ENCODE measurements at places on chromosomes 1 and 21.

DNA sequence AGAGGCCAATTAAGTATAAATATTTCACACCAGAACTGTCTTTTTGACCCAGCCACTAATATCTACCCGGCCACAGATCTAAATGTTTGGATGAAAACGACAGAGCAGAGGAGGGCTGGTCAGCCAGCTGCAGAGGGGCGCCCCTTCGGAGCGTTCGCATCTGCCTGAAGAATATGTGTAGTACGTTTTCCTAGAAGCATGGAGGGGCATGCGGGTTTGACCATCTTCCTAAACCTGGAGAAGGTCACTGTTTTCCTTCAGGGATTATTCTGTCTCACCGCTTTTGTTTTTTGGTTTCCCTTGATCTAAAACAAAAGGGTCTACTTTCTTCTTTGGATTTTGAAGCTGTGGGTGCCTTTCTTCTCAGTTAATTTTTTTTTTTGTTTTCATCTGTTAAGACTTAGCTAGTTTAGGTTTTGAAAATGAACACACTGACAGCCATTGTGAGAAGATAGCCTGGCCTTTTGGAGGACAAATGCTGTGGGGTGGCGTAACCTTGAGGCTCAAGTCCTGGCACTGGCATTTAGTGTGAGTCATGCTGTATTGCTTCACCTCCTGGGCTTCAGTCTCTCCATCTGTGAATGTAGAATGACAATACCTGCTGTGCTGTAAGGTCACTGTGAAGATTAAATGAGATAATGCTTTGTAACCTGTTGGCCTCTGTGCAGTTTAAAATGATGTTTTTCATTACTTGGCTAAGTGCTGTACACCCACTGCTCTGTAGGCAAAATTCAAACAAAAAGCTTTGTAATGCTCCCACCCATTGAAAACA is 74.1 kb upstream of the IRF2BP2 start:
- no peak for DNase-seq

DNA sequence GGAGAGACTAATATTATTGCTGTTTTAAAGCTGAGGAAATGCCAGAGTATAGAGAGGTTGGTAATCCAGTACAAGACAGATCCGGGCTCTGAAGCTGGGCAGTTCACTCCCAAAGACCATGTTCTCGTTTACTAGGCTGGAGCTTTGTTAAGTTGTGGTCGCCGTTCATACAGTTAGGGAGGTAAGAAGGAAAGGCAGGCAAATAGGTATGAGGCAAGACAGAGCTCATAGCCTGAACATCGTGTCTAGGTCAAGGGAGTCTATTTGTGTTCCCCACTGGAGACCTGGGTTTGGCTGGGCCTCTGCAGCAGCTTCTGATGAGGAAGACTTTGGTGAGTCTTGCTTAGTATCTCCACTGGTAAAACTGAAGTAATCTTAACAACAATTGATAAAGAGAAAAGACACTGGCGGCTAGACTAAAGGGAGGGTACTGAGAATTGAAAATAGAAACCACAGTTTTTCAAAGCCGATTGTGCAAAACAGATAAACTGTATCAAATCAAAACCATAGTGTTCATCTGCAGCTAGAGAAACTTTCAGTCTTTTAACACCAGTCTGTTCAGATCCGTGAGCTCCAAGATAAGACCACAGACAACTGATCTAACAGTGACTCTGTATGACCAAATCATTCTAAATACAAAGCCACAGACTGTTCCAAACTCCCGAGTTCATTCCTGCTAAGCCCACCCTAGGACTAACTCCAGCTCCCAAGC is 217.0 kb upstream of the FAM78B start:
- no peak for DNase-seq

DNA sequence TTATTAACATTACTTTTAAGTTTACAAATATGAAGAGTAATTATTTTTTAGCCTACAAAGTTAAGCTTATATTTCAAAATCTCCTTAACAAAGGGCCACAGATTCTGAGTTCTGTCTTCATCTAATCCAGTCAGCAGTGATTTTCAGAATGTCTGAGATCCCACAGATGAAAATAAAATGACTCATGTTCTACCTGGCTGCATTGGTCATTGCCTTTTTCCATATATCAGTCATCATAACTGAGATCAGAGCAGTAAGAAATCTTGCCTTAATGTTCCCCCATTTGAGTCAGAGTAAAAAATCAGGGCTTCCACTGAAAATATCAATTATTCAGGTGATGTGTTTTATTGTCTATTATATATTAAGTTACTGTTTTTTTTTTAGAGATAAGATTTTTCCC is 416.1 kb downstream of the MRPL39 start:
- no peak for DNase-seq

DNA sequence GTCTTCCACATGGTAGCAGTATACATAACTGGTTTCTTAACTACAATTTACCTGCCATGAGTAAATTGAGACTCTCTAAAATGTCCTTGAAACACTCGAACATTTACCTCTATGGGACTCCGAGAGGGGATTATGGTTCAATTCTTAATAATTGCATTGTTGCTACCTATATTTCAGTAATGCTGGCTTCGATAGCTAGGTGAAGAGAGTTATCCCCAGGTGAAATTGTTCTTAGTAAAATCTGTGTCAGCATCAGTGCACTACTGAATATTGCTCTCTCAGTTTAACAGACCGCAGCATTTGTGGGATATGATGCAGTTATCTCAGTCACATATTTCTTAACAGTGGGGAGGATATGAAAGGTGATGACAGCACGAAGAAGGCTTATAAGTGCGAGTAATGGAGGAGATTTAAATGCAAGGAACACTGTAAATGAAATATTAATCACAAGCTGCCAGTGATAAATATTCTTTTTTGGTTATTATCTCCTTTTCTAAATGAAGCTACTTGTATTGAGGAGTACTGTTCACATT is 801.9 kb downstream of the BRINP3 start:
- no peak for DNase-seq

- no peak for DNase-seq
These were observed 59.6 kb downstream of the ABL2 start for GRCh38 chr1:179169616-179170467.

DNA sequence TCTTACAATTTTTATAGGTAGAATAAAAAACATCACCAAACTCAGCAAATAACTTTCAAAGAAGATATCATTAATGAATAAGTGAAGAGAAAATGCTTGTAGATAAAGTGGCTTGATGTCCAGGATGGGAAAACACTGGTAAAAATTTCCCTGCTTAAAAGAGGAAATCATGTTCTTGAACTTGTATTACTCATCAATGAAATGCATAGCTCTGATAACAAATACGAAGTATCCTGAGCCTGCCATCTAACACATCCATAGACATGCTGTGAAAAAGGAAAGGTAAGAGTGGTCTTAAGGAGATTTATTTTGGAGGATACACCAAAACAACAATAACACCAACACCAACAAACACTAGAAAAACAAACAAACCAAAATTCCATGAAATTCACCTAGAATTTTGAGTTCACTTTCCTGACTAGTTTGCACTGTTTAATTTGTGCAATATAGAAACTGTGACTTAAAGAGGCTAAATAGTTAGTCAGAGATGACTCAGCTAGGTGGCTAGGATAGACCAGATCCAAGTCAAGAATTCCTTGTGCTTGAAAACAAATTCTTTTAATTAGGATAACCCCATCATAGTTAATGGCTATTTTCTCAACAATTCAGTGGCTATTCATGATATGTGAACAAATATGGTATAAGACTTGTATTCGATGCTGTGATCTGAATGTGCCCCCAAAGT is 179.8 kb upstream of the KCNK2 start:
- no peak for DNase-seq

DNA sequence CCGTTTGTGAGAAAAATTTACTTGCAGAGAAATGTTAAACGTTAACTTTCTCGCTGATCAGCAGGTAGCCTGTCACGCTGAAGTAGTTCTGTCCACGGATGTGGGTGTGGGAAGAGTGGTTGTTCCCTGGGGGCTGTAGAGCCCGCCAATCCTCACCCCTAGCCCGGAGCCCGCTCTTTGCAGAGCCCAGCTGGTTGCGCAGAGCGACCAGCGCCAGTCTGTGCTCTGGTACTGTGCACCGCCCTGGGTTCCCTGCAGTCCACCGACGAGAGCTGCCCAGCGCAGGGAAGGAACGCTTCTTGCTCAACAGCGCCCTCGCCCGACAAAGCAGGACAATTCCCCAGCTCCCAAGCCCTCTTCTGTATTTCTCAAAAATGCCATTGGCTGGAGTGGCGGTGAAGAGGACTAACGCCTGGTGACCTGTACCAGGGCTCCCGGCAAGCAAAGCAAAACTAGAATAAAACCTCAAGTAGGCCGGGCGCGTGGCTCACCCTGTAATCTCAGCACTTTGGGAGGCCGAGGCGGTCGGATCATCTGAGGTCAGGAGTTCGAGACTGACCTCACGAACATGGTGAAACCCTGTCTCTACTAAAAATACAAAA is 3.3 kb downstream of the RIPPLY3 start:
- DNase-seq = peak; percentile 56

- no peak for DNase-seq
These were observed 242.4 kb upstream of the LYPLAL1 start for GRCh38 chr1:218931324-218931723.

GRCh38 chr1:96955307-96956012 is 233.9 kb downstream of the PTBP2 start:
- DNase-seq = no peak

- no peak for DNase-seq
These were observed 151.1 kb downstream of the PCNX2 start for GRCh38 chr1:233144434-233144833.

DNA sequence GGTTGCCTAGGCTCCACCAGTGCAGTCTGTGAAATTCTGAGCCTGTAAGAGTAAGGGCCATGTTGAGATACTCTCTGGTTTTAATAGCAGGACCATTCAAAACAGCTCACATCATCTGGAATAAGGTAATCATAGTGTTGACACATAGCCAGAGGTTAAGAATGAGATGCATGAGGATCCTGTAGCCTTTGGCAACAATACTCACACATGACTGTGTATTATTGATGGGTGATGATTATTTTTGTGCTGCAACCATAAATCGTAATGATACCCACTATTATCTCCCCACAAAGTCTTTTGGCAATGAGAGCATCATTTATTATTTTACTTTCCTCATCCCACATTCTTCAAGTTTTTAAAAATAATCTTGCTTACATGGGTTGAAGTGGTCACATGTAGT is 35.5 kb downstream of the KCNK2 start:
- no peak for DNase-seq

DNA sequence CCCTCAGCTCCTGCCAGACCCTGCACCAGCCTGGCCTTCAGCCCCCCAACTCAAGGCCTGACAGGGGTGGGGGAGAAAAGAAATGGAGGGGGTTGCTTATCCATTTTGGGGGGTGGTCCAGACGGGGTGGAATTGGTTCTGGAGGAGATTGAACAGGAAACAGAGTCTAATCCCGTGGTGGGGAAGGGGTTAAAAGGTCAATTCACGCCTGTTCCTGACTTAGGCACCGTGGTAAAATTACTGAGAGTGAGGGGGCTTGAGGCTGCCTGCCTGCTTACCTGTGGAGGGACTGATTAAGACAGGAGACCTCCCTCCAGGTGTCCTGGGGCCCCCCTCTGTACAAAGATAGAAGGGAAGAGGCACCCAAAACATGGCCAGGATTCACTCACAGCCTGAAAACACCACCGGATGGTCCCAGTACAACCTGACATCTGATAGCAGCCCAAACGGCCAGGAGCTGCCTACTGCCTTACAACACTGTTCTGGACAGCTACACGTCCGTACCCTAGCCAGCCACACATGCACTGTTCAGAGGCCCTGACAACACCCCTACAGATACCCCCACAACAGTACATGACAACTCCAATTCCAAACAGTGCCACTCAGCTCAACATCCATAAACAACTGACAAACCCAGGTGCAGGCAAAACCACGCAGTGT is 31.8 kb downstream of the AHDC1 start:
- DNase-seq = no peak

DNA sequence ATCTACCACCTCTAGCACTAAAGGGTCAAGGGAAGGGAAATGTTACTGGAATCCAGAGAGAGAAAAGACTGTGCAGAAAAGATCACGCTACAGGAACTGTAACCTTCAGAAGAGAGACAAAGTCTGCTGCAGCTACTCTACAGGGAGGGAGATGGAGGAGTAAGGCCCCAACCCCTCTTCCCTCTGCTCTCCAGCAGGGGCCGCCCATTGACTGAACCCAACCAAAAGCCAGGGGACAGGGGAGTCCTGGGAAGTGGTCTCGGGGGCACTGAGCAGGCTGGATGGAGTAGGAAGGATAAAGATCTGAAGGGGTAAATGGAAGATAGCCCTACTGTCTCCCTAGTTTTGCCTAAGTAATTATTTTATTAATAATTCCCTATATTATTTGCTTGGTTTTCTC is 72.8 kb upstream of the NR5A2 start:
- no peak for DNase-seq

- DNase-seq = no peak
These were observed 30.3 kb downstream of the CAPN8 start for GRCh38 chr1:223635236-223635635.

DNA sequence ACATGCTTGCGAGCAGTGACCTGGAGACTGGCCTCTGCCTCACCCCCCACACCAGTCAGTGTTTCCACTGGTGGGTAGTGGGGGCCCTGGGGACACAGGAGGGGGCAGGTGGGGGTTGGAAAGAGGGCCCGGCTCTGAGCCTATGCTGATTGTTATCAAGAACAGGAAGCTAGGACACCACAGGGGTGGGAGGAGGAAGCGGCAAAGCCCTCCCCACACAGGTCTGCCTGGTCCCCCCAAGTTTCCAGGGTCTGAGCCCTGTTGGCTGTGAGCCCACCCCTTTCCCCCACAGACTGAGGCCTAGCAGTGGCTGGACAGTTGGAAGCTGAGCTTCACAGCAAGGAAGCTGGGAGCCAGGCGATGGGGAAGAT is 1.6 kb upstream of the PTPN7 start:
- DNase-seq = no peak

GRCh38 chr21:14962217-14962616 is 102.6 kb downstream of the NRIP1 start:
- no peak for DNase-seq

GRCh38 chr1:10647414-10648170 is 148.9 kb downstream of the CASZ1 start:
- DNase-seq = no peak

GRCh38 chr1:232743999-232744398 is 61.2 kb upstream of the MAP10 start:
- no peak for DNase-seq

- DNase-seq = no peak
These were observed 249.7 kb upstream of the RUNX1 start for GRCh38 chr21:35298757-35299156.

- DNase-seq = no peak
These were observed 8.3 kb downstream of the GPR37L1 start for GRCh38 chr1:202130816-202131522.

DNA sequence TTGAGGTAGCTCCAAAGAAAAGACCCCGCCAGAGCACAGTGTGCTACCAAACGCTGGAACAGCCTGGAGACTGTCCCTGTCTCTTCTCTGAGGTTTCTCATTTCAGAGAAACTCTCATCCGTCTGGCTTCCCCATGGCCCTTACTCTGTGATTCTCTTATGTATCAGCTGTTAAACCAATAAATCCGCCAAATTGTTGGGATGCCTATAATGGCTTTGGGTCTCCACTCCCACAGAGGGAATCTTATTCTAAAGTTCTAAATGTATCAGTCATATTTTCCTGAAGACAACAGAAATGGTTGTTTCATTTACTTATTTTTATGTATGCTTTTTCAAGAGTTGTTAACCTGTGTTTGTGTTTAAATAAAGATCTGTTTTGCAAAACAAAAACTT is 4.0 kb downstream of the ERG start:
- DNase-seq = no peak

Measured in stimulated activated CD8-positive, alpha-beta memory T cell treated with anti-CD3 and anti-CD28 coated beads, Interleukin-7, amount 100 ng/mL, for 1 hour (primary cell).